ENCODE measurements at places on chromosomes 3 and 15.

GRCh38 chr15:71106802-71107500 is 8.3 kb upstream of the THSD4 start:
- no peaks in the 10 kb centered on the region for H3K4me1 ChIP-seq
- H3K36me3 ChIP-seq = no peaks in the 10 kb centered on the region
- H3K27me3 ChIP-seq = no peaks in the 10 kb centered on the region
- no peak for DNase-seq
- no peak overlapping the region for H3K27ac ChIP-seq
- H3K4me3 ChIP-seq = no peak overlapping the region

- H3K36me3 ChIP-seq = peaks cover 74% of the 10 kb centered on the region
- no peak overlapping the region for H3K27ac ChIP-seq
- no peak for DNase-seq
- H3K4me1 ChIP-seq = no peaks in the 10 kb centered on the region
- H3K27me3 ChIP-seq = no peaks in the 10 kb centered on the region
- no peak overlapping the region for H3K4me3 ChIP-seq
These were observed 20.6 kb downstream of the MTMR14 start for GRCh38 chr3:9669720-9670432.

GRCh38 chr3:12155828-12156227 is 2.9 kb downstream of the TIMP4 start:
- H3K36me3 ChIP-seq = no peaks in the 10 kb centered on the region
- H3K27ac ChIP-seq = no peak overlapping the region
- H3K4me1 ChIP-seq = peaks cover 20% of the 10 kb centered on the region
- H3K4me3 ChIP-seq = no peak overlapping the region
- H3K27me3 ChIP-seq = peaks cover 8% of the 10 kb centered on the region

GRCh38 chr3:40753951-40754350 is 229.2 kb downstream of the ZNF621 start:
- H3K27ac ChIP-seq = no peak overlapping the region
- no peaks in the 10 kb centered on the region for H3K36me3 ChIP-seq
- H3K4me1 ChIP-seq = peaks cover 6% of the 10 kb centered on the region
- H3K27me3 ChIP-seq = no peaks in the 10 kb centered on the region

DNA sequence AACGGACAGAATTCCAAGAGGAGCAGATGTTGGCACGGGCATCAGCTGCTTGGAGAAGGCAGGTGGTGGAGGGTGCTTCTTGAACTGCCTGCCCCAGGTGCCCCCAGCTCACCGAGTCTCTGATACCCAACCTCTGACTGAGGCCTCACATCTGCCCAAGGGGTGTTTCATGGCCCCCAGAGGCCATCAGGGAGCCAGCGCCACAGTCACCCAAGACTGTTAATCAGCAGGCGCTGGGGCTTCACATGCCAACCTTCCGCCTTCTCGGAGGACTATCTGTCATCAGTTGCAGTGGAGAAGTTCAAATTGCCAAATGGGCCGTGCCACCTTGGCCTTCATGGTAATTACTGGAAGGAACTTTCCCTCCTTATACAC is 61.9 kb upstream of the SLC6A1 start:
- H3K4me1 ChIP-seq = peaks cover 15% of the 10 kb centered on the region
- no peaks in the 10 kb centered on the region for H3K36me3 ChIP-seq
- peaks cover 5% of the 10 kb centered on the region for H3K27me3 ChIP-seq
- H3K4me3 ChIP-seq = no peak overlapping the region

Data from muscle of leg (tissue), 16 donors.